ENCODE measurements at places on chromosomes 5 and 9. TPM values are rescaled to one million over a fixed set of nuclear protein-coding genes. Genes with fewer than 3 reads are reported as not detected.

The RNF183 gene
- total RNA-seq: not detected

The SH3PXD2B gene
- 2.7 TPM for total RNA-seq

The RASEF gene
- 0.41 TPM for total RNA-seq

The HSPB3 gene
- total RNA-seq: 68.1 TPM

The CFAP77 gene
- not detected for total RNA-seq

The LHFPL2 gene
- 3.4 TPM for total RNA-seq

The PRDM9 gene
- not detected for total RNA-seq

The OR1Q1 gene
- total RNA-seq: not detected

The FAXDC2 gene
- 12.5 TPM for total RNA-seq

The OTP gene
- total RNA-seq: not detected

The PDE6A gene
- not detected for total RNA-seq

The NMUR2 gene
- not detected for total RNA-seq

Data from gastrocnemius medialis (tissue), 4 donors.